Activated CD8-positive, alpha-beta memory T cell treated with anti-CD3 and anti-CD28 coated beads for 24 hours (primary cell): ENCODE measurements at places on chromosomes 1 and 21.

GRCh38 chr1:54570161-54570560, 22.1 kb downstream of the ACOT11 start:
- no peak for DNase-seq

GRCh38 chr1:3483801-3484444, 29.5 kb downstream of the ARHGEF16 start:
- DNase-seq: peak; percentile 73

DNA sequence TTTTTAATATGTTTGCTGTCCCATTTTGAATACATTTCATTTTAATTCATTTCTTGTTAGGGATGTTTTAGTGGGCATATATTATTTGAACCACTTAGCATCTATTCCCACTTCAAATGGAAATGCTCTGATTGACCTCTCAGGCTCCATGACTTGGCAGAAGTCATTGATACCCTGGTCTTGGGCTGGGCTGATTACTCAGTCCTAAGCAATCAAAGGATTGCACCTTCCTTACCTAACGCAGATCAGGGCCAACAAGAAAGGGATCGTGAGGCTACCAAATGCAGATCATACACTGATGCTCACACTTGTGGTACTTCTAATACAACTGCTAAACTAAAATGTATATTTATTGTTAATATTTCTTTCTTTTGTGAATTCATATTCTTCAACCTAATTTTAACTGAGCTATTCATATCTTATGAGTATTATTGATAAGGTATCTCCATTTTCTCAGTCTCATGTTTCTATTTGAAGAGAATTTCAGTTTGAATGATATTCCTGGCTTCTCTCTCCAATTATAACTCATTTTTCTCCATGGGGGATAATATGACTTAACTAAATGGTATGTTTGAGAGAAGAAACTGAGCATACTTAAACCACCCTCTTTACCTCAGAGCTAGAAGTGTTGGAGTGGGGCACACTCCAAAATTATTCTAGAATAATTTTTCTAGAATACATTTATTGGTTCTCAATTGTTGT, 615.5 kb upstream of the ADAMTS5 start:
- DNase-seq: no peak

GRCh38 chr1:32801096-32801715, 16.0 kb downstream of the YARS1 start:
- DNase-seq: peak; percentile 69

- DNase-seq: no peak
Measured at GRCh38 chr1:25916460-25916859, 10.2 kb upstream of the STMN1 start.

- DNase-seq: no peak
Measured at GRCh38 chr1:109192433-109192832, 21.3 kb upstream of the SARS1 start.
